ENCODE measurements at places on chromosomes 2 and 18. TPM values are rescaled to one million over a fixed set of nuclear protein-coding genes. Genes with fewer than 3 reads are reported as not detected.

GRCh38 chr18:38611036-38611964 is 1045.7 kb upstream of the CELF4 start:
- no peak for DNase-seq

GRCh38 chr2:71277536-71278103 is 50.7 kb upstream of the PAIP2B start:
- DNase-seq: no peak

DNA sequence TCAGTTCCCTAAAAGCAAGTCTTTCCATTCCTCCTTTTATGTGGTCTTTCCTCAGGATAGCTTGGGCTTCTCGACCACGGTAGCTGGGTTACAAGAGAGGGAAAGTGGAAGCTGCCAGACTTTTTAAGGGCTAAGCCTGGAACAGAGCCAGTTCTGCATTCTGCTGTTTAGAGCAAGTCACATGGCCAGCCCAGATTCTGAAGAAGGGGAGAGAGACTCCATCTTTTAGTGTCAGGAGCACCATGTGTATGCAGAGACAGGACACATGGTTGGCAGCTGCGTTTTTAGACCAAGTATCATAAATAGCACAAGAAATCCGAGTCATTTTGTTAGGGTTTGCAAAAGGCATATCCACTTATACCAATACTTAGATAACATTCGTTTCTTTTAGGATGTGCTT is 4.7 kb downstream of the HMSD start:
- no peak for DNase-seq

DNA sequence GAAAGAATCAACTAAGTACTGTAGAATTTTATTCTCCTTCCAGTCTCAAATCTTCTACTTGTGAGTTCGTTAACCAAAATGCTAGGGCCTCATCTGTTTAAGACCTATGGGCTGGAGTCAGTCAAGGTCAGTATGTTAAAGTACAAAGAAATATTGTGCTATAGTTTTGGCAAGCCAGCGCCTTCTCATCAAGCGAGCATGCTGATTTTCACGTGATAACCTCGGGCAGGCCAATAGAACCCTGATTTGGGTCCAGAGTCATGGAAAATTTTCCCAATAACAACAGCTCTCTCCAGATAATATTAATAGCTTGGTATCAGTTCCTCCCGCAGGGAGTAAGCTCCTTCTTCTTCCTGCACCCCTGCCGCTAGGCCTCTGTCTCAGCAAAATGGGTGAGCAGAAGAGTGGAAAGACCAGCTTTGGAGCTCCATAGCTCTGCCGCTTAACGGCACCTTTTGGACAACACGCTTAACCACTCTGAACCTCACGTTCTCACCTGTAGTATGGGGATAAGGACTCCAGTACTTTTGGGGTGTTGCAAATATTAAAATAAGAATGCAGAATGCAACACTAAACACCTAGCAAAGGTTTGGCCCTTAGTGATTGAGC is 11.7 kb downstream of the CABLES1 start:
- no peak for DNase-seq

- no peak for DNase-seq
Measured at GRCh38 chr18:23257686-23258565, 122.6 kb downstream of the CABLES1 start.

- DNase-seq: no peak
Measured at GRCh38 chr2:102637358-102637757, 18.0 kb downstream of the SLC9A2 start.

- DNase-seq: no peak
Measured at GRCh38 chr2:231277962-231278361, 79.5 kb downstream of the ARMC9 start.

DNA sequence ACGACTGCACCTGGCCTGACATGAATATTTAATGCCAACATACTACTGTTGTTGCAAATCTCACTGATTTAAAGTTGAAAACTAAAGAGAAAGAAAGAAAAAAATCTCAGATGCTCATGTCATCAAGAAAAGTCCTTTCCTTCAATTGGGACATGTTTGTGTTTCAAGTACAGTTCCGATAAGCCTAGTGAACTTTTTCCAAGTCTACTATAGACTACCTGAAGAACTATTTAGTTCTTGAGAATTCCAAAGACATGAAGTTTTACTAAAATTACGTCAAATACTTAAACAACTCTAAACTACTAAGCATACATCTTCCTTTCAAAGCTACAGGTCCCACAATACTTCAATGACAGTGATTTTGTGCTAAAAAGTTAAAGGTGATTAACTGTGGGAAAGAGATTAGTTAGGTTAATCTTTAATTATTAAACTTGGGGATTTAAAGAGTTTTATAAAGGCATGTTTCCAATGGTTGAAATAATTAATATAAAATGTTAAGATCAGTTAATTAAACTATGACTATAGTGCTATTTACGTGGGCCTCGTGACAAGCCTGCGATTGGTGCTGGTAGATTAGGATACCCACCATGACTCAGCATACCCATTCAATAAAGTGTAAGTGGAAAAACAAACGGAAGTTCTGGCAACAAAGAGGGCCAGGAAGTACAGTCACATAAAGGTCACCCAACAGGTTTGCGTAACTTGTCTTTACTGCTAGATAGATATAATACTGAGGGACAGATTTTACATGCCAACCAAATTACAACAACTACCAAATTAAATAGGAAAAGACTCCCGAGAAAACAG is 55.5 kb downstream of the SEPTIN10 start:
- no peak for DNase-seq

DNA sequence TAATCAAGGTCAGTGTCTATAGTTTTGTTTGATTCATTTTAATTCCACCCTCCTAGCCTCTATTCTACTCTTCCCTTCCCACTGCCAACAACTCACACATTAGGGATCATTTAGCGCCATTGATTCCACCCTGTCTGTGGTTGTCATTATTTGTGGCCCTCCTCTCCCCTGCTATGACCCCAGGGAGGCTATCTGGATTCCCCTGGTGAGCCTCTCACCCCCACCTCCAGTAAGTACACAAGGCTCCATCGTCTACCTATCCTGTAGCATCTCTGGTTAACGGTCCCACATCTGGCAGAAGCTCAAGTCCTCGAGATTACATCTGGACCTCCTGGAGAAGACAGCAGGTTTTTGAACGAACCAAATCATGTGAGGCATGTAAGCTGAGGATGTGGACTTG is 27.4 kb downstream of the UPP2 start:
- DNase-seq: no peak

- no peak for DNase-seq
Measured at GRCh38 chr2:194545978-194546377, 1111.0 kb upstream of the SLC39A10 start.

GRCh38 chr2:64210816-64211215 is 66.6 kb upstream of the PELI1 start:
- no peak for DNase-seq

DNA sequence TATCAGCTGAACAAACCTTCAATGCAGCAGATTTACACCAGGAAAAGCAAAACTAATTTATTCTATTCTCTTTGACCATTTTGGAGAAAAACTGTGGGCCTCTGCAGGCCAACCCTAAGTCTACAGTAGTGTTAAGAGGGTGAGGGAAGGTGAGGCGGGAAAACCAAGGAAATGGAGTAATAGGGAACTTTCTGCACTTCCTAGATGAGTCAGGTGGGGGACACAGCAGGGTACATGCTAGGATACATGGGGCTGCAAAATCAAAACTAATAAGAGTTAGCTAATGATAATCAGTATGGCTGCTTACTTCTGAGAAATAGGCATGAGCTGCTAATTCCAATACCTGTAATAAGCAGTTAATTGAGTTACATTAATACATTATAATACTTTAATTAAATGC is 66.0 kb upstream of the PGAP1 start:
- no peak for DNase-seq

Gene SPC25
- total RNA-seq: not detected

Gene SLC11A1
- total RNA-seq: 218 TPM

Gene ARHGEF4
- total RNA-seq: 18.0 TPM

Gene PARD6G
- 2.1 TPM for total RNA-seq

Gene CRYBA2
- total RNA-seq: not detected

Gene CXCR1
- 0.36 TPM for total RNA-seq

Gene ARHGAP25
- 40.8 TPM for total RNA-seq

All from omental fat pad (tissue), 4 donors.